ENCODE measurements at places on chromosomes 5 and 9.

DNA sequence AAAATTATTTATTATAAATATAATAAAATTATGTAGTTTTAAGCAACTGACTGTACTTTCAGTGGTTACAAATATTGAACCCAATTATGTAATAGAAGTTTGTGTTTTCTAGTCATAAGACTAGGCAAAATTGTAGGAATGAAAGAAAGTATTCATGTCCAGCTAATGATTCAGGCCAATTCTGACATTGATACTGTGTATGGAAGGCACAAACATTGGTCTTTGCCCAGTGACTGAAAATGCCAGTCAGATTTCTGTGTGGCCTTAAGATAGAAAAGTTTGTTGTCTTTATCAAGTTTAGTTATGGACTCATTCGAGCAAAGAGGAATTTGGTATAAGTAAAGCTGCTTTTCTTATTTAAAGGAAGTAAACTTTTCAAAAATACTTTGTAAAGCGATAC, 60.3 kb downstream of the SLC12A2 start:
- no peak for DNase-seq
- H3K4me1 ChIP-seq = peaks cover 14% of the 10 kb centered on the region
- no peaks in the 10 kb centered on the region for H3K27me3 ChIP-seq
- peaks cover 43% of the 10 kb centered on the region for H3K36me3 ChIP-seq

DNA sequence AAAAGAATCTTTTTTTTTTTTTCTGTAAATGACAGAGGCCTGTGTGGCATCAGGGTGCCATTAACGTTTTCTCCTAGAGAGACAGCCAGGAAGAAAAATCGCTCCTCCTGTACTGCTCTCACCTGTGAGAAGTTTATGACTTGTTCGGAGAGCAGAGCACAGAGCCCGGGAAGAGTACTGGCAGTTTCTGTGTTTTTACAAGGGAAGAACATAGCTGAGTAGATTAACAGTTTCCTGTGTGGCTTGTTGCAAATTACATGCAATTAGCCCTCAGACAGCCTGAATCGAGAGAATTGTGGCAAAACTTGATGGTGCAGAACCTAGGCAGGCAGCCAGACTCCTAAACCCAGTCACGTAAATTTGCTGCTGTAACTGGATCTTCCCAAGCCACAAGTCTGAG, 32.1 kb downstream of the PRKACG start:
- no peak overlapping the region for H3K4me3 ChIP-seq
- H3K36me3 ChIP-seq = no peaks in the 10 kb centered on the region
- no peak overlapping the region for H3K27ac ChIP-seq
- H3K27me3 ChIP-seq = no peaks in the 10 kb centered on the region
- H3K4me1 ChIP-seq = peaks cover 7% of the 10 kb centered on the region

- H3K4me1 ChIP-seq = peaks cover 7% of the 10 kb centered on the region
- no peaks in the 10 kb centered on the region for H3K27me3 ChIP-seq
- H3K4me3 ChIP-seq = no peak overlapping the region
- DNase-seq = no peak
- no peak overlapping the region for H3K27ac ChIP-seq
Measured at GRCh38 chr5:130885691-130886090, 279.4 kb downstream of the HINT1 start.

DNA sequence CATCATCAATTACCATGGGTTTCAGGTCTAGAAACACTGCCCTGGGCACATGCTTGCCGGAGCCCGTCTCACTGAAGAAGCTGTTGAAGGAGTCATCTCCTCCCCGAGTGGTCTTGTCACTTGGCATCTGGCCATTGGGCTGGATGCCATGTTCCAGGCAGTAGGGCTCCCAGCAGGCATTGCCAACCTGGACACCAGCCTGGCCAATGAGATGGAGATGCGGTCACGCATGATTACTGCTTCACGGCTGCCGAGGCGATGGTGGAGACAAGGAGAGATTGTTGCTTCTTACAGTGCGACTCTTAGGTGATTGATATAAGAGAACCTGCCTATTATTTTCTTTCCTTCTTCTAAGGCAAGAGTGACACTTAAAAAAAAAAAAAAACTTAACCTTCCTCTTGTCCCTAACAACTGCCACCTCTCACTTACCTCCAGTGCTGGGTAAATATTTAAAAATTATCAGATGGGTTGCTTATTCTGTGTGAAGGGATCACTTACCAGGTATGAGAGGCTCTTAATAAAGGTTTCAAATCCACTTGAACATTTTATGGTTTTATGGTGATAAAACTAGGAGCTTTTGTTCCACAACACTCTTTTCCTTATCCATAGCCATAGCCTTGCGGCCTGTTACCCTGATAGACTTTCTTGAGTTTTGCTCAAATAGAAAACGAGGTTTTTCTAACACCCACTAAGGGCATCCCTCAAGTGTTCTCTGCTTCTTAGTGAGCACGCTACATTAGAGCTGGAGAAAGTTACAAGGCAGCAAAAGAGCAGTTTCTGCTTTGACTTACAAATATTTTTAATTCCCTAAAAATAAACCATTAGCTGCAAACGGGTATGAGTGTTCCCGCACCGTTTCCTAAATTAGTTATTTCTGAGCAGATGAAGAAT, 41.2 kb downstream of the NIM1K start:
- H3K4me3 ChIP-seq = no peak overlapping the region
- H3K4me1 ChIP-seq = peaks cover 12% of the 10 kb centered on the region
- H3K36me3 ChIP-seq = no peaks in the 10 kb centered on the region
- H3K27ac ChIP-seq = peak overlapping the region; percentile 48
- DNase-seq = no peak
- no peaks in the 10 kb centered on the region for H3K27me3 ChIP-seq

DNA sequence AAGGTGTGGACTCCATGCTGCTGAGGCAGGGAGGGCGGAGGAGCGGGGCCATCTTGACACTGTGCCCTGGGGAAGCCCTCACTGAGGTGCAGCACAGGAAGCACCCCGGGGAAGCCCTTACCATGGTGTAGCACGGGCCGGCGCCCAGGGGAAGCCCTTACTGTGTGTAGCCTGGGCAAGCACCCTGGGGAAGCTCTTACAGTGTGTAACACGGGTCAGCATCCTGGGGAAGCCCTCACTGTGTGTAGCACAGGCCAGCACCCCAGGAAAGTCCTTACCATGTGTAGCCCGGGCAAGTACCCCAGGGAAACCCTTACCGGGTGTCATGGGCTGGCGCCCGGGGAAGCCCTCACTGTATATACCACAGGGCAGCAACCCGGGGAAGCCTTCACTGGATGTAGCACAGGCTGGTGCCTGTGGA, 62.6 kb upstream of the ZNF354B start:
- H3K27me3 ChIP-seq = no peaks in the 10 kb centered on the region
- H3K36me3 ChIP-seq = no peaks in the 10 kb centered on the region
- no peak overlapping the region for H3K4me3 ChIP-seq
- H3K27ac ChIP-seq = no peak overlapping the region
- DNase-seq = no peak

DNA sequence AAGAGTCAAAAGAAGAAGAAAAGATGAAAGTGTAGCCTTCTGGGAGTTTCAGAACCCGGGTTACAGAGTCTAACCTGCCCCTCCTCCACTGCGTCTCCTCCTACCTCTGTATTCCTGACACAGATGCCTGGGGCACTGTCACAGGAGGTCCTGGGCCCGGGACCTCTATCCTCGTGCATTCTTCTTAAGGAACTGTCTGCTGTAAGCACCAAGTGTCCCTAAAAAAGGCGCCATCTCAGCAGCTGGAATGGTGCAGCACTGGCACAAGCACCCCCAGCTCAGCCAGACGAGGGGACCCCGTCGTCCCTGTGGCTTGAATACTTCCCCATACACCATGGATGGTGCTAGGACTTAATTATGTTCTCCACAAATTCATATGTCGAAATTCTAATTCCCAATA, 35.8 kb upstream of the MVB12B start:
- H3K4me3 ChIP-seq = no peak overlapping the region
- H3K27ac ChIP-seq = no peak overlapping the region
- DNase-seq = no peak
- H3K4me1 ChIP-seq = no peaks in the 10 kb centered on the region
- no peaks in the 10 kb centered on the region for H3K36me3 ChIP-seq
- H3K27me3 ChIP-seq = peaks cover 17% of the 10 kb centered on the region

DNA sequence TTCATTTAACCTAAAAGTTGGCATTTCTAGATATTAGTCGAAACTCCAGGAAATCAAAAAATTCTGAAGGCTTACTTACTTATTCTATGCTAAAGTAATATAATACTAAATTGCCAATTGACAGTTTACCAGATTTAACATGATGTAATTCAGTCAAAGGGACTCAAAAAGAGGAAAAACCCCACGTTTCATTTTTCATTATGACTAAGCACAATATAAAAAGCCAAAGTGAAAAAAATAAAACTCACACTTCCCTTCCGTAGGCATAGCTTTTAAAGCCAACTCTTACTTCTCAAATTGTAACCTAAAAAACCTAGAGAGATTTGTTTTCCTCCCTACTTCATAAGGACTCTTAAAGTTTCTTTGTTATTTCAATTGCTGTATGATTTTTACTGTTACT, 146.6 kb downstream of the RAPGEF6 start:
- peaks cover 57% of the 10 kb centered on the region for H3K36me3 ChIP-seq
- DNase-seq = no peak
- no peak overlapping the region for H3K27ac ChIP-seq
- no peak overlapping the region for H3K4me3 ChIP-seq

DNA sequence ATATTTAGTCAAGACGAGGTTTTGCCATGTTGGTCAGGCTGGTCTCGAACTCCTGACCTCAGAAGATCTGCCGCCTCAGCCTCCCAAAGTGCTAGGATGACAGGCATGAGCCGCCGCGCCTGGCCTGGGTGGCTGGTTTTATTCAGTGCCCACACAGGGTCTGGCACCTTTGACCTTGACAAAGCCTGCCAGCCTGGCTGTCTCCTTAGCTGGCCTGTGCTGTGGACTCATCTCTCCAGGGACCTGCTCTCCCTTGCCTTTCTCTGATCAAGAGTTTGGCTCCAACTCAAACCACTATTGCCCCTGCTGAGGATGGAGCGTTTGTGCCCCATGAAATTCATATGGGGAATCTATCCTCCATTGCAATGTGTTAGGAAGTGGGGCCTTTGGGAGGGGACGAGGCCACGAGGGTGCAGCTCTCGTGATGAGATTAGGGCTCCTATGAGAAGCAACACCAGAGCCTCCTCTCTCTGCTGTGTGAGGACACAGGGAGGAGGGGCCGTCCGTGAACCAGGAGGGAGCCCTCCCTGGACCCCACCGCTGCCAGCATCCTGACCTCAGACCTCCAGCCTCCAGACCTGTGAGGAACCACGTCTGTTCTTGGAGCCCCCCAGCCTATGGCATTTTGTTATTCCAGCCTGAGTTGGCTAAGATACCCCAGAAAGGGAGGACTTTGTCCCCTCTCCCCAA, 45.0 kb downstream of the MRPL36 start:
- no peaks in the 10 kb centered on the region for H3K36me3 ChIP-seq
- H3K27ac ChIP-seq = no peak overlapping the region
- no peak overlapping the region for H3K4me3 ChIP-seq
- H3K4me1 ChIP-seq = no peaks in the 10 kb centered on the region
- peaks cover 14% of the 10 kb centered on the region for H3K27me3 ChIP-seq
- peak; percentile 14 for DNase-seq

DNA sequence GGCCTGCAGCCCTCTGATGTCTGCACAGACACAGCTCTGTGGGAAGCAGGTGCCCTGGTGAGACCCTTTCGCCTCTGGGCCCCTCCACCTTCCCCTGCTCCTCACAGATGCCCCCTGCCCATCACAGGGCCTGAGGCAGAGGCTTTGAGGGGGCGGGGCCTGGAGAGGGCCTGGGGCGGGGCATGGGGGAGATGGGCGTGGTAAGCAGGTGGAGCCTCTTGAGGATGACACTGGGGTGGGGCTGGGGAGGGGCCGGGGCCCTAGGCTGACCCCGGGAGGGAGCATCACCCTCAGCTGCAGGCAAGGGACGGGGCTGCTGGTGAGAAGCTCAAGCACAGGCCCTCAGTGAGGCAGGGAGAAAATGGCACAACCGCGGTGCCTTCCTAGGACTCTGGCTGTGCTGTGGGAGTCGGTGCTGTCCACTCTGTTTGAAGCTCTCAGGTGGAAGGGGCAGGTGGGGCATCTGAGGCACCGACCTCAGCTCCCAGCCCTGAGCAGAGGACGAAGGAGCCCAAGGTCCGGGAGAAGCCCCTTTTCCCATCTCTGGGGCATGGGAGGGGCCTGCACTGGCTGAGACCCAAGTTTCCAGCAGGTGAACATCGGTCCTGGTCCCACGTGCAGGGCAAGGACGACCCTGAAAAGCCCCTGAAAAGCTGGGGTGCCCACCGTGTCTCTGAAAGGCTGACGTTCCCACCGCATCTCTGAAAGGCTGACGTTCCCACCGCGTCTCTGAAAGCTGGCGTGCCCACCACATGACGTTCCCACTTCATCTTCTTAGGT, 17.5 kb upstream of the SLC9A3 start:
- H3K27ac ChIP-seq = no peak overlapping the region
- no peaks in the 10 kb centered on the region for H3K36me3 ChIP-seq
- peaks cover 18% of the 10 kb centered on the region for H3K27me3 ChIP-seq
- no peak for DNase-seq

DNA sequence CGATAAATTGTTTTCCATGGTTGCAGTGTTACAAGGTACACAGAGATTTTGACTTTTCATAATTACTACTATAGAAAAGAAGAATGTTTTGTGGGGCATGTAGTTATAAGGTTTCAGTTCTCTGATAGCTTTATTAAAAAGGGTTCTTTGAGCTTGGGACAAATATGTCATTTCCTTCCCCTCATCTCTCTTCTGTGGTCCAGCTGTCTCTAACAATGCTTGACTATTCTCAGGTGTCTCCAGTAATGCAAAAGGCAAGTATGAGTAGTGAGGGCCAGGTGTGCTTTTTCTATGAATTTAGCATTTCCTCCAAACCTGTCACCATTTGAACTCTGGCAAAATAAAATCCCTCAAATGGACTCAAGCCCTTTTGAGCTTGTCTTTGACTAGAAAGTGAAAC, 84.3 kb downstream of the SLF1 start:
- H3K4me3 ChIP-seq = no peak overlapping the region
- no peaks in the 10 kb centered on the region for H3K4me1 ChIP-seq
- peaks cover 13% of the 10 kb centered on the region for H3K36me3 ChIP-seq
- no peak for DNase-seq

DNA sequence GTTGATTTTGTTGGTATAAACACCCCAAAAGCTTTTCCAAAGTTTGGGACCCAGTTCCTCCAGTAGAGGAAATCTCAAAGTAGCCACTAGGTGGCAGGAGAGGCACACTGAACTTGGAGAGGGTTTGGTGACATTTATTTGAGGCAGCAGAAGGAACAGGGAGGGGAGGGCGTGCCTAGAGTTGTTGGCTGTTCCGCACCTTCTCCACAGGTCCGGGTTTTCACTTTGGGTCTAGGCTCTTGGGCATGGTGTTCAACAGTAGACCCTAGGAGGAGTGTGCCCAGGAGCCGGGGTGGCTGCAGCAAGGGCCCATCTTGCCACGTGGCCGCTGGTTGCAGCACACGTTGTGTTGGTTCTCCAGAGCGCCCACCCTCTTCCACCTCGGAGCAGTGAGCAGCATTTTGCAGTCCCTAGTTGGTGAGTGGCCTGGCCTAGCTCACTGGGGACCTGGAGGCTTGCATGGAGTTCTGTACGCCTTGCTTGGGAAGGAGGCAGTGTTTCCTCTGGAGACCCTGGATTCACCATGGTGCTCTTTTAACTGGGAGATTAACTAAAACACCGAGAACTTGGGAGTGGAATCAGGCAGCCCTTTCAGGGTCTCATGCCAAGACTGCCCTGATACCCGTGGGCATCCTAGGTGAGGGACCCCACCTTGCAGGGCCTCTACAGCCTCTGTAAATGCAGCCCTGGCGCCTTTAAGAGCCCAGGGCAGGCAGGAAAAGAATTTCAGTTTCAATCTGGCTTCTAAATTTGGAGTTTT, 28.2 kb downstream of the PTPA start:
- no peaks in the 10 kb centered on the region for H3K27me3 ChIP-seq
- peaks cover 59% of the 10 kb centered on the region for H3K36me3 ChIP-seq
- DNase-seq = peak; percentile 95
- peak overlapping the region; percentile 38 for H3K4me3 ChIP-seq
- peak overlapping the region; percentile 98 for H3K27ac ChIP-seq
- peaks cover 73% of the 10 kb centered on the region for H3K4me1 ChIP-seq

All from stomach (tissue), 19 donors.